HEK293T (cell line): ENCODE measurements at places on chromosomes 12 and 14.

DNA sequence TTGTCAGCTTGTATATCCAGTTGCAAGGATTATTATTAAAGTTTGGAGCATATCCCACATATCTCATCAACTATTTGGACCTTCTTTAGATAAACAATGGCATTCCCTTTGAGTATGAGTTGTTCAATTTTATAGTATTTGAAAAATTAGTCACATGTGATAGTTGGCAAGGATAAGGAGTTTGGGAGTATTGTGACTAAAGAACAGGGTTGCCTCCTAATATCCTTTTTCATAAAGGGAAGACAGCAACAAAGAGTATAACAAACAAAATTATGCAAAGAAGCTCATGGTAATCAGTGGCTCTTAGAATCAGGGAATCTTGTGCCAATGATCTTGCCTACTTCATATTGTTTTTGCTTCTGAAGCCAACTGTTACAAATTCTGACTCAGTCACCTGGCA, 31.2 kb upstream of the KCNH5 start:
- no peak for DNase-seq

- no peak for DNase-seq
Measured at GRCh38 chr12:64691227-64691794, 67.9 kb downstream of the GNS start.

DNA sequence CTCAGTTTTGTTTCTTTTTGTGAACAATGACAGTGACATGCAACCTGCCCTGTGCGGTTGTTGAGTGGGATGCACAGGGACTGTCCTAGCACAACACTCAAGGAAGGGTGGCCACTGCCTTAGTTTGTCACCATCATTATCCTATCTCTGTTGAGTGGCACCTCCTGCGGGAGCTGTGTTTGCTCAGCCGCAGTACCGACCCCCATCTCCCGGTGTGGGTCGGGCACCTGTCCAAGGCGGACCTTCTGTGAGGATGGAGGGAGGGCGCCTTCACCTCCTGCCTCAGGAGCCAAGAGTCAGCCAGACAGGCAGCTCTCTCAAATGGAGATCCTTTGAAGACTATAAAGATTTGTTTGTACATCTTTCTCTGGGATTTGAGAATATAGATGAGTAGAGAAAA, 142.1 kb downstream of the TSPAN9 start:
- DNase-seq, result no peak

DNA sequence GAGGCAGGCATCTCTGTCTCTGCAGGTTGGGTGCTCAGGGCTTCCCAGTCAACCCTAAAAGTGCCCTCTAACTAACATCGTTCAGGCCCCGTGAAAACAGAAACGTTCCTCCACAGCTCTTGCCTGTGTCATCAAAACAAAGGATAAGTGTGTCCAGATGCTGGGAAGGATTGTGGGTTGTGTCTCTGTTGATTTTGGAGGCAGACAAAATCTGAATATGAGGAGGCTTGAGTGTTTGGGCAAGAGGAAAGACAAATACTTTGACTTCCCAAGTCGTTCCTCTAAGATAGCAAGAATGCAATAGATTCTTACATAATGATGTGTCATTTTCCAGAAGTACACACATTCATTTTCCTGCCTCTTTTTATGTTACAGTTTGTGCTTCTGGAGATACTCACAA, 52.9 kb downstream of the SERPINA3 start:
- DNase-seq, result no peak

DNA sequence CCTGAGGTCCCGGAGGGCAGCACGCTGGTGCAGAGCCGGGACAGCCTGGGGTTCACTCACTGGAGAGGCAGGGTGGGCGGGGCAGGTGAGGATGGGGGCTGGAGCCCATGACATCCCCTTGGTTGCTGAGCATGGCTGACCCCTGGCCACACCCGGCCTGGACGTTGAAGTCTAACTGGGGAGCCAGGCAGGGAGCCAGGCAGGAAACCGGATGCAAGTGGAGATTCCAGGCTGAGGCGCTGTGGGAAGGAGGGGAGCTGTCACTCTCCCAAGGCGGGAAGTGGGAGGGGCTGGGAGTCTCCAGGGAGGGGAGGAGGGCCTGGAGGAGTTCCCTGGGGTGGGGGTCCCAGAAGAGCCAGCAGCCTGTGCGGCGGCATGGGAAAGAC, 7.7 kb upstream of the INF2 start:
- DNase-seq, result no peak

DNA sequence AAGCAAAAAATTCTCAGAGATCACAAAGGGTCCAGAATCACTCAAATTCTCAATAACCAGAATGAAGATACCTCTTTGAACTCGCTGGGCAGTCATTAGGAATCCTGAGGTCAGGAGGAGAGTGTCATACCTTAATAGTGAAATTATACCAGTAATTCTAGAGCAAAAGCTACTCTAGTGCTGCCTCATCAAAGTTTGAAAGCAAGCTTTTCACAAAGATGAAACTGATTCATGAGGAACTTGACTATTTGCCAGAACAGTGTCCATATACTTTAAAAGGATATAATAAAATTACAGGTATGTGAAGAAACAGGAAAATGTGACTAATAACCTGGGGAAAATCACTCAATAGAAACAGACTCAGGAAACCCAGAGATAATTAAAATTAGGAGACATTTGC, 44.5 kb downstream of the EML5 start:
- no peak for DNase-seq
